Cardiac septum (tissue), 1 donor: ENCODE measurements at places on chromosomes 12 and 14.

DNA sequence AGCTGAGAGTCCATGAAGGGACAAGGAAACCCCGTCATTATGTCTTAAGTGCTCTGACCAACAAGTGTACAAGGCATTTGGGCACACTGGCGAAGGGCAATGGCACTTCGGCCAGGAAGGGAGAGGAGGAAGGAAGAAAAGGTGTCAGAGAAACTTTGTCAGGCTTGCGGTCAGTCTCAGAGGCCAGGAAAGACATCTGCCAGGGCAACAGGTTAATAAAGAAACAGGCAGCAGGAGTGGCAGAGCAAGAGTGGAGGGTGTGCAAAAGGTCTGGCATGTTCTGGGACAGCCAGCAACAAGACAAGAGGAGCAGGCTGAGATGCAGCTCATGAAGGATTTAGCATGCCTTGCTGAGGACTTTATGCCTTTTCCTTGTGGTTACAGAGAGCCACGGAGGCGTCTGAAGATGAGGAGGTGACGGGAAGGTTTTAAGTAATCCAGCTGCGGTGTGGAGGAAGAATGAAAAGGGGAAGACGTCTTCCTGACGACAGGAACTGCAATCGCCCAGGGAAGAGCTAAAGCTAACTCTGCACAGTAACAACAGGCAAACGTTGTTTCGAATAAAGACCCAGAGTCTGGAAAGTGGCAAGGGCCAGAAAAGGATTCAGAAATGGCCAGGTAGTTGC, 13.1 kb downstream of the APPL2 start:
- DNase-seq, result no peak

DNA sequence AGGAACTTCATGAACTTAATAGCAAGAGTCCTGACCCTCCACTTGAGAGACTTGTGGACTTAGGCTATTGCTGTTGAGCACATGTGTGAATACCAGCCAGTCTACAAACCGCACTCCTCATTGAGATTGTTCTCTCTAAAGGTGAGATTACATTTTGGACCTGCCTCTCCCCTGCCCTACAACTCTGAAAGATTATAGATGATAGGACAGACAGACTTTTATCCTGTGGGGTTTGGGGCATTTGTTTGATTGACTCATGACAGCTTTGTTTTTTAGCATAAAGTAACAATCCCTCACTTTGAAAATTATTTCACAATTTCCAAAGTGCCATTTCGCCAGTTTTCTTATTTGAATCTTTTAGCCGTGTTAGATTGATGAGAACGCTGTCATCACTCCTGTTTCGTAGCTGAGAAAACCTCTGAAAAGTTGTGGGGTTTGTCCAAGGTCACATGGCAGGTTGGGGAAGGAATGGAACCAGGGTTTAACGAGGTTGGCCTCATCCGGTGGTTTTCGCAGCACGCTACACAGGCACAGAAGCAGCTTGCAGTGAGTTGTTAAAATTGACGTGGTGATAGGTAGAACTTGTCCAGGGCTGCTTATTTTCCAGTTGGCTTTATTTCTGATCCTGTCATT, 836 bp downstream of the EVL start:
- DNase-seq, result no peak

DNA sequence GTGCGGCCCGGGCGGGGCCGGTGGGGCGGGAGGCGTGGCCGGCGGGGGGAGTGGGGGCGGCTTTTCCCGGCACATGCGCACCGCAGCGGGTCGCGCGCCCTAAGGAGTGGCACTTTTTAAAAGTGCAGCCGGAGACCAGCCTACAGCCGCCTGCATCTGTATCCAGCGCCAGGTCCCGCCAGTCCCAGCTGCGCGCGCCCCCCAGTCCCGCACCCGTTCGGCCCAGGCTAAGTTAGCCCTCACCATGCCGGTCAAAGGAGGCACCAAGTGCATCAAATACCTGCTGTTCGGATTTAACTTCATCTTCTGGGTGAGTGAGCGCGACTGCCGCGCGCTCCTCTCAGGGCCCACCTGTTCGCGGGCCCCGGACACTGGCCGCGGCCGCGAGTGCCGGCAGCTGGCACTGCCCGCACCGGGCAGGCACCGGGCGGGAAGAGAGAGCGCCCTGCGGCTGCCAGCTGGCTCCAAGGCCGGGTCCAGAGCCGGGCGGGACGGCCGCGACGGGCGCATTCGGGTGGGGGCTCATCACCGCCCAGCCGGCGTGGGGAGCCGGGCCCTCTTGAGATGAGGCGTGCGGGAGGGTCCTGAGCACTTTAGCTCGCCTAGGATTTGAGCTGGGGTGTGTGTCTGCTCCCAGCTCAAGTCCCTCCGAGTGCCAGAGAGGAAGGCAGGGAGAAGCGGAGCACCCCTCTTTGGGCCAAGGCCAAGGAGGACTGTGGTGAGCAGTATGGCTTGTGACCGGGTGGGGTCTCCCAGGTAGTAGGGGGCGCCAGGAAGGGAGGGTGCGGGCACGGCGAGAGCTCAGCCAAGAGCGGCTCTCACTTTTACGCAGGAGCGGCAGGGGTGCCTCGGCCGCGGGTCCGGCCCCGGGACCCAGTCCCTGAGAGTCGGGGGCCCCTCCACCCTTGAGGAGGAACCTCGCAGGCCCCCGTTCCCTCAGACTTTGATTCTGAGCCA, at the start of gene CD9:
Gene CD9, plus strand, starts transcription at position 145 of the 957 bp plus-strand sequence. Its CDS starts 100 bp downstream, at position 245.
- no peak for DNase-seq

DNA sequence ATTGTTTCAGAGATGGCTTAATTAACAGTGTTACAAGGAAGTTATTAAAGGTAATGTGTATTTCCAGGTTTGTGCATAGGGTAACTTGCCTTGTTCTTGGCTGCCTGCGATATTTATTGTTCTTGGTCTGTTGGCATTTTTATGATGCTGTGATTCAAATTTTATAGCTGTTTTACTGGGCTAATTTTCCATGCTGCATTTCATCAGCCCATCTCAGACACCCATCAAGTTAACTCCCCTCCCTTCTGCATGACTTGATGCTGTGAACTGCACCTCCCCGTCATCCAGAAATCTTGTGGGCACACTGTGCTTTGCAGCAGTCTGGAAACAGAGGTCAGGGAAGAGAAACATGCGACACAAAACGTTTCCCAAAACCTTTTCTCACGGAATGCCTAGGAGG, 1049.2 kb downstream of the AACS start:
- DNase-seq, result no peak

DNA sequence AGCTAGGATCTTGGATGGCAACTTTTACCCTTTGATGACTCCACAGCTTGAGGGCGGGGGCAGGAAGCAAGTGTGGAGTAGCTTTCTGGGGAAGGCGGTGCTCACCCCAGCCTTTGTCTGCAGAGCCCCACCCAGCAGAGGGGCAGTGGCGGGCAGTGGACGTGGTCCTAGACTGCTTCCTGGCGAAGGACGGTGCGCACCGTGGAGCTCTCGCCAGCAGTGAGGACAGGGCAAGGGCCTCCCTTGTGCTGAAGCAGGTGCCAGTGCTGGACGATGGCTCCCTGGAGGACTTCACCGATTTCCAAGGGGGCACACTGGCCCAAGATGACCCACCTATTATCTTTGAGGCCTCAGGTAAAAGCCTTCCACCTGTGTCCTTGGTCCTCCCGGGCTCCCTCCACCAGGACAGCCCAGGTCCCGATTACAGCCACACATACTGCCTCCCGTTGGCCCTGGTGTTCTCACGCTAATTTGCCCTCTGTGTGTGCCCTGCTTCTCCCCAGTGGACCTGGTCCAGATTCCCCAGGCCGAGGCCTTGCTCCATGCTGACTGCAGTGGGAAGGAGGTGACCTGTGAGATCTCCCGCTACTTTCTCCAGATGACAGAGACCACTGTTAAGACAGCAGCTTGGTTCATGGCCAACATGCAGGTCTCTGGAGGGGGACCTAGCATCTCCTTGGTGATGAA, 1.2 kb downstream of the TAPBPL start:
- no peak for DNase-seq

- no peak for DNase-seq
Observed at GRCh38 chr12:24705741-24706358, 243.1 kb downstream of the BCAT1 start.

GRCh38 chr12:73112035-73112816, 840.1 kb downstream of the TRHDE start:
- no peak for DNase-seq

- no peak for DNase-seq
Observed at GRCh38 chr14:96058576-96059200, 19.5 kb downstream of the C14orf132 start.

- DNase-seq, result no peak
Observed at GRCh38 chr12:16272222-16272621, 5.3 kb downstream of the SLC15A5 start.

DNA sequence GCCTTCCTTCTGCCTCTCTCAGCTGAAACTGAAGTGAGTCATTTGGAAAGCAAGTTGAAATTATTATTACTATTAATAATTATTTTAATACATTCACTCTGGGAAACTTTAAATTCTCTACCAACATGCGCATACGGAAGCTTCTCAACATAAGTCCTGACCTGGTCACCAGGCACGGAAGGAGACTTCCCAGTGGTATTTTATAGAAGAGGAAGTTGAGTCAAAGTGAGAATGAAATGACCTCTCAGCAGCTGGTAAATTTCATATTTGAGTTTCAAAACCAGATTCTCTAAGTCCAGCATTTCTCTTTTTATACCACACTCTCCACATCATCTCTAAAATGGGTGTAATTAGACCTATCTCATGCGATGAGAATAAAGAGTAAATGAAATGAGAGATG, 747.4 kb downstream of the VRK1 start:
- no peak for DNase-seq

GRCh38 chr12:6392504-6392903, 8.5 kb downstream of the LTBR start:
- no peak for DNase-seq

- no peak for DNase-seq
Observed at GRCh38 chr14:105015242-105015641, 5.6 kb downstream of the CDCA4 start.

DNA sequence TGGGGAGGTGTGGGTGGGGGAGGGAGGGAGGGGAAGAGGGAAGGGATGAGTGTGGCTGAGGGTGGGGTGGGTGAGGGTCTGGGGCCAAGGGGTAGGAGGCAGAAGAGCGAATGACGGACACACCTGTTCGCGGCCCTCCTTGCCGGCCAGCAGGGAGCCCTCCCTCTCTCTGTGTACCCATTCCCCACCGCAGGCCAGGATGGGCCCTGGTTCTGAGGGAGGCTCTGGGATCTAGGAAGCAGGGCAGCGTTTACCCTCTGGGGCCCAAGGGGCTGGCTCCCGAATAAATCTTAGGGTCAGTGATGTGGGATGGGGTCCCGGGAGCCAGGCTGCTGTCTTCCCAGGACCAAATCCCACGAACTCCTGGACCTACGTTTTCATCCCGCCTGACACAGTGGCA, 46.0 kb upstream of the ESRRB start:
- peak; percentile 66 for DNase-seq

DNA sequence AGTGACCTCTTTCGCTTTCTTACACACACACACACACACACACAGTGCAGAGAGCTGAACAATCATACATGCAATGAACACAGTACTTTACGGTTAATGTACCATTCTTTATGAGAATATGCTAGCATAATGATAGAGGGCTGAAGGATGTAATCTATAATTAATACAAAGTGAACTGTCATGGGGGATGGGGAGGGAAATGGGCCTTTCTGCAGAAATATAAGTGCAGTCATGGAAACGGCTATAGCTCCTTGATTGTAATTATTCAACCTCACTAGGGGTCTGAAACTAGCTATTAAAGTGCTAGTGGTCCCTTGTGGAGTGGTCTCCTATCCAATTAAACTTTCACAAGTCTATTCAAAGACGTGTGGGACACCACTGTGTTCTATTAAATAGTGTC, 443.2 kb upstream of the FOXG1 start:
- DNase-seq, result no peak

DNA sequence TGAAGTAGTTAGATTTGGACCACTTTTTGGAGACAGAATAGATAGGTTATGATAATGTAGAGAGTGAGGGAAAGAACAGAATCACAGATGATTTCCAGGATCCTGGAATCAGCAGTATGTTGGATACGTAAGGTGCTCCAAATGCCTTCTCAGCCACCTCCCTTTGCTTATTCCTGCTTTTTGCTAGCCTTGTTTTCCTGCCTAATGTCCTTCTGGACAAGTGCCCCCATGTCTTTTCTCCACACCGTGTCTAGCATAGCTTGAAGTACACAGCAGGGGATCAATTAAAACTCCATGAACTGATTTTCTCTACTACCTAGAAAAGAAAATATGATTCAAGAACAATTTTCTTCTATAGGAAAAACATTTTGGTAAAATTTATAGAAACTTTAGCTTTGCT, 144.0 kb downstream of the SYT1 start:
- no peak for DNase-seq

DNA sequence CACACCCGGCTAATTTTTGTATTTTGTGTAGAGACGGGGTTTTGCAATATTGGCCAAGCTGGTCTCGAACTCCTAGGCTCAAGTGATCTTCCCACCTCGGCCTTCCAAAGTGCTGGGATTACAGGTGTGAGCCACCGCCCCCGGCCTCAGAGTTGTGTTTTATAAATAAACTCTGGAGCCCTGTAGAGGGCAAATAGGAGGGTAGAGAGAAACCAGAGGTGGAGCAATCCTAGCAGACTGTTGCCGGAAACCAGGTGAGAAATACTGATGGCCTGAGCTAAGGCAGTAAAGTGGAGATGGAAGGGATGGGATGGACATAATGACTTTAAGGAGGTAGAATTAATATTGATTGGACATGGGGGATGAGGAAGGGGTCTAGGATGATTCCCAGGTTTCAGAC, 2.7 kb upstream of the HSD17B6 start:
- DNase-seq, result no peak

DNA sequence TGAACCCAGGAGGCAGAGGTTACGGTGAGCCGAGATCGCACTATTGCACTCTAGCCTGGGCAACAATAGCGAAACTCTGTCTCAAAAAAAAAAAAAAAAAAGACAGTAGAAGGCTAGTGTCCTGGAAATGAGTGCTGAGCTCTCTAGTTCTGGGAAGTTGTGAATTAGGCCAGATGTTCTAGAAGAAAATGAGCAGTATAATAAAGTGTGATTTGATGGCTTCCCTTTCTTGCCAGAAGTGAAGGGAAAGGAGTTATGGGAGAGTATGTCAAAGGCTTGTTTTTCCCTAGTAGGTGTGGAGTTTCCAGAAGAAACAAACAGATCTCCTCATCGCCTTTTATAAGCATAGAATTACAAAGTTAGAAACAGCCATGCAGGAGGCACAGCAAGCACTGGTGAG, 20.5 kb downstream of the RNF212B start:
- DNase-seq, result no peak

- DNase-seq, result no peak
Observed at GRCh38 chr12:64687816-64688215, 71.4 kb downstream of the GNS start.

GRCh38 chr14:38527502-38527878, 271.6 kb upstream of the CLEC14A start:
- DNase-seq, result no peak

GRCh38 chr12:20361416-20361815, 6.9 kb upstream of the PDE3A start:
- no peak for DNase-seq

- no peak for DNase-seq
Observed at GRCh38 chr14:26400373-26400772, 197.5 kb downstream of the NOVA1 start.

GRCh38 chr12:75488553-75488952, 8.0 kb downstream of the GLIPR1 start:
- no peak for DNase-seq

- DNase-seq, result no peak
Observed at GRCh38 chr12:2335513-2335912, 282.7 kb downstream of the CACNA1C start.

GRCh38 chr12:32567296-32567674, 111.8 kb upstream of the DNM1L start:
- DNase-seq, result no peak
